ENCODE measurements at places on chromosomes 3 and 15.
A peak's percentile ranks its signal among the peaks of the same experiment; 100 is the strongest.

DNA sequence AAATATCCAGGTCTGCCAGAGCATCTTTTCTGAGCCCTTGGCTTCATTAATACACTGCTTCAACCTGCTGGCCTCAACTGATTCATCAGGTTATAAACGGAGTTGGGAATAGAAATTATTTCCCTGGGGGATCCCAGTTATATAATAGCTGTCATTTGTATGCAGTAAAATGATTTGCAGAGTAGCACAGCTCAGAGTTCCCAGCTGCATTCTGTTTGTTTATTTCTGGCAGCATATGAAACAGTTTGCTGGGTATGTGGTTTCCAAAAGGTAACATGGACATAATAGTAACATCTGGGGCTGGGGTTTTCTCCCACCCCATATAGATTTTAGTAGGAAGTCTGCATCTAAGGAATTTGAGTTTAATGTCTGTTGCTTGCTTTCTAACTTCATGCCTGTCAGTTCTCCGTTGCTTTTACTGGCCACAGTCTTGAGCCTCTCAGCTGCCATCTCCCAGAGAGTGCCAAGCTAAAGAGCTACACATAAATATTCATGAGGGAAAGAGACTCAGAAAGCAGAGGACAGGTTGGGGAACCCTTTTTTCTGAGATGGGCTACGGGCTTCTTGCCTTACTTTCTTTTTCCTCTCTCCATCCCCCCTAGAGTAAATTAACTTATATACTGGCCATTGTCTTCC, 124.6 kb downstream of the TMEM108 start:
- DNase-seq, result no peak

GRCh38 chr3:156836701-156837100, 10.5 kb downstream of the LEKR1 start:
- no peak for DNase-seq

GRCh38 chr15:90063770-90064247, 38.5 kb downstream of the IDH2 start:
- no peak for DNase-seq

DNA sequence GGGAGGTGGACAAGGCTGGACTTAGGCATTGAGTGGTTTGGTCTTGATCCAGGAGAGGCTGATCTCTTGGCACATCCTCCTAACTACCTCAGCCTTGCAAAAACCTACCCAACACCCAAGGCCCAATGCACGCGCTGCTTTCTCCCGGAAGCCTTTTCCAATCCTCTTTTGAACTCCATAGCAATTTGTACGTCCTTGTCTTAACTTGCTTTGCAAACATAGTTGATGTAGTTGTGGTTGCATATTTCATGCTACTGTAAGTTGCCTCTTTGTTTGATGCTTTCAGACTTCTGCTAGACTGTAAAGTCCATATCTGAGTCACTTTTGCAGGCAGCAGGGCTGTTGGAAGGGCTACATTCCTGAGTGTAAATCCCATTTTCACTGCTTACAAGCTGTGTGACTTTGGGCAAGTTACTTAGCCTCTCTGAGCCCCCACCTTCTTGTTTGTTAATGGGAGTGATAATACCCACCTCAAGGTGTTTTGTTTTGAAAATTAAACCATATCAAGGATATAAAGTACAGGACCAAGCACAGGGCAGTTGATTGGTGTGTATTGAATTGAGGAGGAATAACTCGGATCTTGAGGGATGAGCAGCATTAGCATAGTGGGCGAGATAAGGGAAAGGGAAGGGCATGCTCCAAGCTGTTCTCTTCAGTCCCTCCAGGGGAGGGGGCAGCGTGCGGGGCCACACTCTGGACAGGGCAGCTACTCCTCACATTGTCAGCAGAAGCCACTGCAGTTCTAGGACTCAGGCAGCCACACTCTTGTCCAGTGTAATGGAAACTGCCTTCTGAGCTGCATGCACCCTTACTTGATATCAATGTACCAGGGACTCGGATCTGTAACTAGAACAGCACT, 28.8 kb downstream of the SIAH2 start:
- DNase-seq, result no peak

DNA sequence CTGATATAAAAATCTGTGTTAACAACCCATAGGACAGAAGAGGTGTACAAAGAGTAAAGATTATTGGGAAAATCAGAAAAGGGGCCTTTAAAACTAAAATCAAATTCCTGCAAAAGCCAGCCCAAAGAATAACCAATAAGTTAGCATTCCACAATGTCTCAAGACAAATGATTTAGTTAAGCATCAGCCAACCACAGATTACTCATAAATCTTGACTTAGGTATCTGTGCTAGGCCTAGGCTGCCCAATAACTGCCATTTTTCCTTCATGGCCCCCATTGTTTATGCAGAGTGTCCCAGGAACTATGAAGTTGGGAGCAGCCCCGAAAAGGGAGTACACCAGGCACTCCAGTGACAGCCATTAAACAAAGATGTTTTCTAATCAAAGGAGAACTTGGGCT, 7.4 kb downstream of the TRANK1 start:
- DNase-seq, result no peak

- DNase-seq, result no peak
Observed at GRCh38 chr3:48553361-48553760, 3.2 kb downstream of the PFKFB4 start.

DNA sequence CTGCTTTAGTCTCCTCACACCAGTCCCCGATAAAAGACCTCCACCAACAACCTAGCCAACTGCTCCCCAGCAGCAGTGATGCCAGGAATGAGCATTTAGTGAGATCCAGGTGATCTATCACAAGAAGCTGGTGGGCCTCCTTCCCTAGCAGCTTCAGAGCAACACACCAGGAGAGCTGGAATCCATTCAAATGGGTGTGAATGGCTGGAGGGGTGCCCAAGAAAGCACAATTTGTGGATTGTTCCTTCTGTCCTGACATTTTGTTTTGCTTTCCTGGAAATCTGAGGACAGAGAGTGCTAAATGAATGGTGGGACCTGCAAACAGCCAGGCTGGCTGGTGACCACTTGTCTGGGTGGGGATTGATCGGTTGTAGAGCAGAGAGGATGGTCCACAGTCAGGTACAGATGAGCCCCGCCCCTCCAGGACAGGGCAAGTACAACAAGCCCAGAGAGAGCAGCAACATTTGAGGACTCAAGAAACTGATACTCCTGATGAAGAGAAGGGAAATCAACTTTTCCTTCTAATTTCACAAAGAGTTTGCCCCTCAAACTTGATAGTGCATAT, 316.8 kb downstream of the VPS13C start:
- DNase-seq, result no peak

GRCh38 chr15:35168464-35168863, 83.4 kb upstream of the NANOGP8 start:
- DNase-seq, result no peak

DNA sequence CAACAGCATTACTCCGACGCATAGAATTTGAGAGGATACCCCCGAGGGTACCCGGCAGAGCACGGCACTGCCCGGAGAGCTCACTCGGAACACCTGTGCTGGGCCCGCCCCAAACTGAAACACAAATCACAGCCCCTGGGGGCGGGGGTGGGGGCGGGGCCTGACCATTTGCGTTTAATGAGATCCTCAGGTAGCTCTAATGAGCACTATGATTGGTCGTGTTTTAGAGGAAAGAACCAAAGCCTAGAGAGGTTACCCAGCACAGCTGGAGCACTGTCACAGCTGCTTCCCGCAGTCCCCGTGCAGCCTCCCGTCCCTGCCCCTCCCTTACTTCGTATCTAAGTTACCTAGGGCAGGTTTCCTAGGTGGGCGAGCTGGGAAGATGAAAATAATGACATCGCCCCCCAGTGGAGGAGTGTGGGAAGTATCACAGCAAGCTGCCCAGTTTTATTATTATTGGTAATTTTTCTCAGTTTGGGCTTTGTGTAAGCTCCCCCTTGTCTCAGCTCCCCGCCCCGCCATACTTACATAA, 187.1 kb downstream of the PDE8A start:
- peak; percentile 2 for DNase-seq

DNA sequence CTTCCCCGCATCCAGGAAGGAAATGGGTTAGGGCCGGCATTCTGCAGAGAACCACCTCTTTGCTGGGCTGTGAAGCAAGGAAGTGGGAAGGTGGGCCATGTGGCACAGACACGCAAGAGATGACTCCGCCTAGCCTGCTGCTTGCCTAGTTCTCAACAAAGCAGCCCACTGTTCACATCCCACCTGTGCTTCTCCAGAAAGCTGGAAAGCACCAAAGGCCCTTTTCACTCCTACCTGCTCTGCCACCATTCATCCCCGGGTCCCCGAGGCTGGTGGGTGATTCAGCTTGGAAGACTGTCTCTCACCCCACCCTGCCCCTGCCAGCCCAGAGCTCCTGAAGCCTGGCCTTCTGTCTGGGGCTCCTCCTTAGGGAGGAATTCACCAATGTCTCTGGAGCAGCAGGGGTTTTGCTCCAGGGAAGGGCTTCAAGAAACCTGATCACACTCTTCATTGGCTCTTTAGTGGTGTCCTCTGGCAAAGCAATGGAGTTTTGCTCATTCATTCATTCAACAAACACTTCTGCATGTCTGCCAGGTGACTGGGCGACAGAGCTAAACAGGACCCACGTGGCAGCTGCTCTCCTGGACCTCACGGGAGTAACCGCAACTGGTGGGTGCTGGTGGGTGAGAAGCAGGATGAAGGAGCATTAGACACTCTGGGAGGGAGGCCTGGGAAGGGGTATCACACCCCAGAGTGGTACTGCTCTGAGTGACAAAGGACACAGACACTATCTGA, 145.4 kb upstream of the TLE3 start:
- no peak for DNase-seq

- no peak for DNase-seq
Observed at GRCh38 chr15:32053719-32054118, 23.4 kb downstream of the CHRNA7 start.

DNA sequence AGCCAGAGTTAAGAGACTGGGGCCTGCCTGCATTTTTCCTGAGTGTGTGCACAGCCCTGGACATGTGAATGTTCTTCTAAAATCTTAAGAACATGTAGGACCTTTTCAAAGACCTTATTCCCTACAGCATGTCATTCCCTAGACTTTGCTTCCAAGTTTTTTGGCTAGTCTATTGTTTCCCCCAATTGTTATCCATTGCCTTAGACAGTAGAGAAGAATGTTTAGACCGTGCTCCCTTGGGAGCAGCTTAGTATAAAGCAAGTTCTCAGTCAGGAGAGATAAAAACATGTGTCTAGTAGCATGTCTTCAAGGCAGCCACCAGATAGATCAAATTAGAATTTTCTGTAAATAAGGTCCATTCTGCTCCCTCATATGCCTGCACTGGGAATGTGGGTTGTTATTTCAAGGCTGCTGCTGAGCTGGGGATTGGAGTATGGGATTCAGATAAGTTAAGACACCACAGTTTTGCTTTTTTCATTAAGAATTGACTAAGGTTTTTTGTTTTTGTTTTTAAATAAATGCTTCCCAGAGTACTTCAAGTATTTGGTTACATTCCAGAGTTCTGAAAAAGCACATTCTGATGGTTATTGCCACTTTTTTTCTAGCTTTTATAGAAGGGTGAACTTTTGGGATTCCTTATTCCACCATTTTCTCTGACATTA, 246.7 kb downstream of the RORA start:
- DNase-seq, result no peak

- peak; percentile 99 for DNase-seq
Observed at GRCh38 chr3:120596116-120596852, at the start of gene NDUFB4. NDUFB4 (plus strand) TSS chr3:120596336; CDS start chr3:120596360, 24 bp downstream.

GRCh38 chr15:68679961-68680371, 101.2 kb downstream of the CORO2B start:
- no peak for DNase-seq

DNA sequence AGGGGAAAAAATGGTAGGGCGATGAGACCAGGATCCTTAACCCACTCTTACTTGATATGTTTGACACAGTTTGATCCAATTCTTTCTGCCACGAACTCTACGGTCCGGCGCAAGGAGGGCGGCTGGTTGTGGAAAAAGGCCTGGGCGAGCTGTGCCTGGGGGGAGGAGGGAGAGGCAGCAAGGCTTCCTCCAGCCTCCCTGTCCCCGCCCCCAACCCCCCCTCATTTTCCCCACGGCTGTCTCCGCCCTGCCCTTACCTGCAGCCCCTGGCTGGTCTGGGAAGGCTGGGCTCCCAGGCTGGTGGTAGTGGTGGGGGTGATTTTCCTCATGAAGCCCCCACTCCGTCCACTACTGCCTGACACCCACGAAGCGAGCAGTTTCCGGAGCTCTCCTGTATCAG, 8.0 kb downstream of the CDAN1 start:
- no peak for DNase-seq

DNA sequence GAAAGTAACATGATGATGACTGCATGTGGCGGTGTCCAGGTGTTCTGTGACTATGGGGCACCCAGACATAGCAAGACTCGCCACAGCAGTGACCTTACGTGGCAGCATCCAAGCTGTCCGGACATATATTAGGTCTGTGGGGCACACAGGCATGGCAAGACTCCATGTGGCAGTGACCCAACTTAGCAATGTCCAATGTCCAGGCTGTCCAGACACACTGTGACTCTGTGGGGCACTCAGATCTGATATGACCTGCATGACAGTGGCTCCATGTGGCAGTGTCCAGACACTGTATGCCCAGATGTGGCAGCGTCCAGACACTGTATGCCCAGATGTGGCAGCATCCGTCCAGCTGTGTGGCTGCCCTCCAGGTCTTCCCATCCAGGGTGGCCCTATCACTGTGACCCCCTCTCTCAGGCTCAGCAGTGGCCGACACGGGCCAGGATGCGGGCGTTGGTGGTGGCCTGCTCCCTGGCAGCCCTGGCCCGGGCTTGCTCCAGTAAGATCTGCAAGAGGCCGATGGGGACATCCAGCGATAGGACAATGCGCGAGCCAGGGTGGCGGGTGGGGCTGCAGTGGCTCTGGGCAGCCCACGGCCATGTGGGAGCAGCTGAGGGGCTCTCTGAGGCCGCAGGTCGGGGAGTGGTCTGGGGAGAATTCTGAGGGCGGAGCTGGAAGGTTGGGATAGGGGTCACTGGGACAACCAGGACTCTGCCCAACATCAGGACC, 1.1 kb downstream of the UCN2 start:
- no peak for DNase-seq

DNA sequence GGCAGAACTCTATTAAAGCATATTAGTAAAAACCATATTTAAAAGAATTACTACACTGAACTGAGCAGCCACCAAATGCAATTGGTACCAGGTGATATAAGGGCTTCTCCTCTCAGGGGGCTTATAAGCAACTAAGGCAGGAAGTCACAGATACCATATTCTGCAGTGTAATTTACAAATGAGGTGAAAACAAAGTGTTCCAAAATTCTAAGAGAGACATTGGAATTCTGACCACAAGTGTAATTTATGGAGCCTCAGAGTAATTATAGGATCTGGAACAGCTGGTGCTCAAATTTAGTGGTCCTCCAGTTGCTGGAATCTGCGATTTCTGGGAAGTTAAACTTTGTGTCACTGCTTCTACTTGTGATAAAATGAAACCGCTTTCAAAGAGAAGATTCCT, 3.1 kb upstream of the NR1I2 start:
- no peak for DNase-seq

- DNase-seq, result no peak
Observed at GRCh38 chr3:117485841-117486240, 776.3 kb downstream of the TUSC7 start.
